ENCODE measurements at places on chromosomes 7 and 10. TPM values are rescaled to one million over a fixed set of nuclear protein-coding genes. Genes with fewer than 3 reads are reported as not detected.

Gene UPK3B
- not detected for total RNA-seq

Gene GSAP
- total RNA-seq: 2.7 TPM

Gene ORAI2
- 108 TPM for total RNA-seq

Gene EVX1
- total RNA-seq: not detected

Gene TEX36
- not detected for total RNA-seq

Gene ABCC2
- 0.70 TPM for total RNA-seq

Gene ARMH3
- 11.6 TPM for total RNA-seq

Gene RAB18
- total RNA-seq: 41.1 TPM

Gene AOAH
- total RNA-seq: 0.64 TPM

Gene PRRT4
- not detected for total RNA-seq

Gene SPDYE2B
- not detected for total RNA-seq

Gene ANKRD1
- total RNA-seq: 436 TPM

Gene DEPP1
- total RNA-seq: 628 TPM

Gene FAM204A
- total RNA-seq: 34.5 TPM

Gene CXCL12
- 9.5 TPM for total RNA-seq

Gene NKX2-3
- not detected for total RNA-seq

Gene ZNF804B
- total RNA-seq: not detected

Gene STEAP1
- total RNA-seq: 1.5 TPM
